ENCODE measurements at places on chromosomes 6 and 20.

GRCh38 chr6:100518588-100518987, 53.9 kb upstream of the SIM1 start:
- no peak for DNase-seq

- DNase-seq, result no peak
Observed at GRCh38 chr20:53707371-53708055, 113.9 kb upstream of the ZNF217 start.

- no peak for DNase-seq
Observed at GRCh38 chr6:145267076-145267867, 468.0 kb downstream of the EPM2A start.

- DNase-seq, result no peak
Observed at GRCh38 chr6:82908661-82909060, 157.0 kb downstream of the UBE3D start.

- DNase-seq, result peak; percentile 16
Observed at GRCh38 chr6:118565311-118565960, 17.3 kb downstream of the PLN start.

- DNase-seq, result no peak
Observed at GRCh38 chr6:11700118-11700718, 78.4 kb downstream of the ADTRP start.

GRCh38 chr20:37866051-37866450, 36.9 kb upstream of the VSTM2L start:
- no peak for DNase-seq

DNA sequence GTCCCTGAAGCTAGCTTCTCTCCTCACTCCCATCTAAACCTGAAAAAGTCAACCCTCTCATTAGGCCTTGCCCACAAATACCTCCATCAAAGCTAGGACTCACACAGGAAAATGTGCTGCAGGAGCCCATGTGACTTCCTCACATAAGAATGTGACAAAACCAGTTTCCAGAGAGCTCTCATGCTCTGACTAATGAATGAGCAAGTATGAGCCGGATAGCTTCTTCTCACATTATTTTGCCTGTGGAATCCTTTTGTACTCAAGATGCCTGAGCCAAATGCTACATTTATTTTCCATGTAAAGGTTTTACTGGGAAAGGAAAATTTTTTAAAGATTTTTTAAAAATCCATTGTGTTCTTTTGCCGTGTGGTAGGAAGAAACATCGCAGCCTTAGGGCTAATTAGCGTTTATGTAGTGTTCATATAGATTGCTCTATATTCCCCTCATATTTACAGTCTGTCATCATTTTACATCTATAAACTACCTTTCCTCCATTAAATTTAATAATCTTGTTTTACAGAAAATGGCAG, 68.6 kb upstream of the CCN6 start:
- DNase-seq, result no peak

DNA sequence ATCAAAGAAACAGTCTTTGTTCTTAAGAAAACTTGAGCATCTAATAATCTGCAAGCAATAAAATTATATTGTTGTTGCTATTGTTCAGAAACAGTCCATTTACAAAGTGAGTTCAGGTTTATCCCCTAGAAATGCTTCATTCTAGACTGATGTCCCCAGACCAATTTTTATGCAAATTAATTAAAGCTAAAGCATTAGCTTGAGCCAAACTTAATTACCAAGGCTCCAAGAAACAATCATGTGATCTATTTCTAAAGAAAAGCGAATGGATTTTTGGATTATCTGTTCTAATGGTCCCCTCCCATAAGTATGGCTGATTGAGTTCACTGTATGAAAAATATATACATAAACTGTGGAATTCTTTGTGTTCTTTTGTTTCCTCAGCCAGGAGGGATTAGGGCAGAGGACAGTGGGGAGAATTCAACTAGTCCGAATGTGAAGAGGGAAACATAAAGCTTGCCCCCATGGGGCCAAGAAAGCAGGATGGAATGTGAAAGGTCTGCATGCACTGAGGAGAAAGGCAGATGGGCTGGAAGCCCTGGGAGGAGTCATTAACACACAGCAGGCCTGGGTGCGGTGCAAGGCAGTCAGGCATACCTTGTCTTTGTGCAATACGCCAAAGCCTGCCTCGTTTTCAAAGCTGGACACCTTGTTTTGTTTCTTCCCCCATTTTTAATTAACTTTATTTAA, 597.1 kb downstream of the KIF16B start:
- DNase-seq, result no peak

DNA sequence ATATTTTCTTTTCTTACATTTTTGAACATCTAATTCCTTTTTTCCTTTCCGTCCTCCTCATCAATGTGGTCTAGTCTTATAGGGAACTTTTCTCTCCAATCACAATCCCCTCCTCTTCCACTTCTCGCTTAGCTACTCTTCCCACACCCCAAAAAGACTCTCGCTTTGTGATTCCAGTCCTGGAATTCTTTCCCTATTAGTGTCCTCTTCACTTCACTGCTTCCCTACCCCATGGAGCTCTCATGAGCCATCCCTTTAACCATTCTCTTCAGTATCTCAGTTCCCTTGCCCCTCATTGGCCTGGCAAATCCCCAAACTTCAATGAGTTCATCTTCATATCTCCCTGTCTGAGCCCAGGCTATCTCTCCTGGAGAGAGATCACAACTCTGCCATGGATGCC, 55.3 kb upstream of the CEP85L start:
- DNase-seq, result no peak

- DNase-seq, result no peak
Observed at GRCh38 chr6:30263734-30264133, 50.5 kb upstream of the TRIM26 start.

GRCh38 chr6:94597487-94597886, 979.8 kb upstream of the MANEA start:
- no peak for DNase-seq

DNA sequence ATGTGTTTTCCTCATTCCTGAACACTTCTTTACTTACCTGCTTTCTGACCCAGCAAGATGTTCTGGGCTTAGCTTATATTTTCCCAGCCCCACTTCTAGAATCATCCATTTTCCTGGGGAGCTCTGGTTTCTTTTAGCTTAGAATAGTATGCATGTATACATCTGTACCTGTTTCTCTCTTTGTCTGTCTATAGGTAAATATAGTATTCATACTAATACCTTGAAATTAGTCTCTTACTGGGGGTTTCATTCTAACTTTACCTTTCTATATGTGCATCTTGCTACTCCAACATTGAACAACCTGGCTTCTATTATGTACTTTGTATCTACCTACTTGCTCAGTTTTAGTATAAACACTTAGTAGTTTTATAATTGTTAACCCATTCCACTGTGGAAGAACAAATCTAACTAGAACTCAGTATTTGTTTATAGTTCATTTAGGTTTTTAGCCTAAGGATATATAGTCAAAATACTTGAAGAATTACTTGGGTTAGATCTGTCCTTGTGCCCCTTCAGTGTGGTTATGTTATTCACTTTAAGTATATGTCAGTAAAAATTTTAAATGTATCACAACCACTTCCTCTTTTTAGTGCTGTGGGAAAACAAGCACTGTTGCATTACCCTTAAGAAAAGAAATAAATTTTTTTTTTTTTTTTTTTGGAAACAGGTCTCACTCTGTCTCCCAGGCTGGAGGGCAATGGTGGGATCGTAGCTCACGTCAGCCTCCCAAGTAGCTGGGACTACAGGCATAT, 54.0 kb downstream of the ASXL1 start:
- DNase-seq, result no peak

DNA sequence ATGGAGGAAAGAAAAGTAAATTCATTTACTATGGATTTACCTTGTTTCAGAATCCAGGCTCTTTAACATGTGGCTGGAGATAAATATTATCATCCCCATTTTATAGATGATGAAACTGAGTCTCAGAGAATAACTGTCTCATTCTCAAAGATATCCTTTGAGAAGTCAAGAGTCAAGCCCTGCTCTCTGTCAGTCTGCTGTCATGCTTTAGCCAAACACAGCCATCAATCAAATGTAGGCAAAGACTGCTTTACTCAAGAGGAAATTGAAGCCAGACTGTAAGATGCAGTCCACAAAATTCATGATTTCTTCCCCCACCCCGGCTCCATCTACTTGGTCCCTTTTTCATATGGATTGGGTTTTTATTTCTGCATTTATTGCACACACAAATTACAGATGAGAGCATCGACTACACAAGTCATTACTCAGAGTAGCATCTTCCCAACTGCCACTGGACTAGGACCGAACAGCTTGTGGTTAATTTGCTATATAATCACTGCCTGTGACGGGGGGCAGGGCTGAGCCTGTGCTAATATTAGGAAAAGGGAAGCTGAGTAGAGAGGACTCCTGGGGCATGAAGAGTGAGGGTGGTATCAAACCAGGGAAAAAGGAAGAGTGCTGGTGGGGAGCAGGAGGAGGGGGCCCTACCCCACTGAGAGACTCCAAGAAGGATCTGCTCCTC, 102.7 kb upstream of the TOP1 start:
- no peak for DNase-seq

DNA sequence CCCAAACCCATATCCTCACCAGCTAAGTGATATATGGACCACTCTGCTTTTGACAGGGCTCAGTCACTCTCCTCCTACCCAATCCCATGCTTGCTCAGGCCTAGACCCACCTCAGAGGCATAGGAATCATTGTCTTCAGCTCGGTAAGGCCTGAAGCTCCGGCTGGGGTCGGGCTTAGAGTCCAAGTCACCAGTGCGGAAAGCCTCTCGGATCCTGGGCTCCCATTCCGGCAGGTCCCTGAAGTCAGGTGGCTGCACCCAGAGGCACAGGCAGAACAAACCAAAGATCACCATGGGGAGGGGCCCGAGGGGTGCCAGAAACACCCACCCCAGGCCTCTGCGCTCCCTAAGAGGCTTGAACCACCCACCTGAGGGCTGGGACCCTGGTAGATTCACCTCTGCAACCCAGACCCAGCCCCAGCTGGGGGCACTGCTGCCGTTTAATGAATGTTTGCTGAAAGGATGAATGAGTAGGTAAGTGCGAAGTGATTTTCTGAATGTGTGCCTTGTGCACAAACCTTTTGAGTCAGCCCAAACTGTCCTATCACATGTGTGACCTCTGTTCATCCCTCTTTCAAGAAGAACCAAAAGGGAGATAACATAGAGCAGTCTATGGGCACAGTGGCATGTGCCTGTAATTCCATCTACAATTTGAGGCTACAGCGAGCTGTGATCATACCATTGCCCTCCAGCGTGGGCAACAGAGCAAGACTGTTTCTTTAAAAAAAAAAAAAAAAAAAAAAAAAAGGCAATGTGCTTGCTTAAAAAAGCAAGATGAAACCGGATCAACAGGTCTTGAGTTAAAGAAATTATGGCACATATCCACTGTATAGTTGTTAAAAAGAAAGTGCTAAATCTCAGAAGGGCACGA, 39.3 kb upstream of the DSN1 start:
- no peak for DNase-seq

DNA sequence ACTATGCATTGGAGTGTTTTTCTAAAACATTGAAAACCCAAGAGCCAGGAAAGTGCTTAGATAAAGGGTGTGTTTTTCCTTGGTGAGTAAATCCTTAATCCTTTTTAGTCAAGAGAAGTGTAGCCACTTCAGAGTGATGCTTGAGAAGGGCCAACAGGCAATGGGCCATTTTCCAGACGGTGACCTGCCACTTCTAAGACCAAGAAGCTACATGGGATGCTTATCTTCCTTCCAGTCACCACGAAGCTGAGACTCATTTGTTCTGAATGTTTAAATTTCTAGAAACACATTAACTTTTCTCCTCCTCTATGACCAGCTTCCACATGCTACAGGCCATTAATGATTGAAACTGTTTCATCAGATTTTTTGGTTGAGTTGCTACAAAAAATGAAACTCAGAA, 34.4 kb upstream of the NHSL1 start:
- DNase-seq, result no peak

- DNase-seq, result no peak
Observed at GRCh38 chr6:153167061-153167891, 36.2 kb upstream of the RGS17 start.

DNA sequence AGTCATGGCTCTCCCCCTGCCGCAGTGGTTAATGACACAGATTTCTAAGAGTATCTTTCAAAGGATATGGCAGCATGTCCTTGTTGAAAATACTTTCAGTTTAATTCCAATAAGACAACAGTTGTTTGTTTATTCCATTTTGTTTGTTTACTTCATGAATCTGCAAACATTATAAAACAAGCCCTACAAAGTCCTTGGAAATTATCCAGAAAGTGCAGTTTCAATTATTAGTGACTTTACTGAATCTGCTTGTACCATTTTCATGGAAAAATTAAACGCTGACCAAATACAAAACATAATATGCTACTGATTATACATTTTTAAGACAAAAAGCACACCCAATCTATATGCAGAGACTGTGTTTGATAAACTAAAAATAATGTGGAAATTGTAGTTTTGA, 3.3 kb downstream of the HEY2 start:
- no peak for DNase-seq

DNA sequence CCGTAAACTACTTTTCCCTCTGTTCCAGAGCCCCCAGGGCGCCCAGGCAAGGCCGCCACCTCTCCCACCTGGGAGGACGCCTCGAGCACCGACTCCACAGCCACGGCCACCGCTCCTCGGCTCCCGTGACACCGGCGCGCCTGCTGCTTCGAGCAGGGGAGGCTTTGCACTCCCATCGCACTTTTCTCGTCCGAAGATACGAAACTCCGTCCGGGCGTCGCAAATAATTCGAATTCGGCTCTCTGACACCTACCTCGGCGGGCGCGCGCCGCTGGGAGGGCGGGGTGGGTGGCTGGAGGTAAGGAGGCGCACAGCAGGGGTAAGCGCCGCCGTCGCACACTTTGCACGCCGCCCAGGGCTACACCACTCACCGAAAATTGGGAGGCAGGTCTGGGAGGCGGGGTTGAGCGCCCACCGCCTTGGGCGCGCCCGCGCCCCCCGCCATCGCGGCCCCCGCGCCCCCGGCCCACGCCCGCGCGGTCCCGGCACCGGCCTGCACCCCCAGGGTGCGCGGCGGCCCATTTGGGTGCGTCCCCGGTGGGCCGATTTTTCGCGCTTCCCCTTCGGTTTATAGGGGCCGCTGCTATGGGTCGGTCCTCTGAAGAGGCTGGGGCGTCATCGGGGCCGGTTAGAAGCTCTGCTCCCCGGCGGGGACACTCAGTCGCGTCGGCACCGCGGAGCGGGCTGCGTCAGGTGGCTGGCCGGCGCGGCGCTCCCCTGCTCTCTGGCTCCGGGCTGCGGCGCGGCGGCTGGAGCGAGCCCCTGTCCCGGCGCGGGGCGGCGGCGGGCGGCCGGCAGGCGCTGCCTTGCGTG, 36.2 kb downstream of the GNAS start:
- peak; percentile 76 for DNase-seq

DNA sequence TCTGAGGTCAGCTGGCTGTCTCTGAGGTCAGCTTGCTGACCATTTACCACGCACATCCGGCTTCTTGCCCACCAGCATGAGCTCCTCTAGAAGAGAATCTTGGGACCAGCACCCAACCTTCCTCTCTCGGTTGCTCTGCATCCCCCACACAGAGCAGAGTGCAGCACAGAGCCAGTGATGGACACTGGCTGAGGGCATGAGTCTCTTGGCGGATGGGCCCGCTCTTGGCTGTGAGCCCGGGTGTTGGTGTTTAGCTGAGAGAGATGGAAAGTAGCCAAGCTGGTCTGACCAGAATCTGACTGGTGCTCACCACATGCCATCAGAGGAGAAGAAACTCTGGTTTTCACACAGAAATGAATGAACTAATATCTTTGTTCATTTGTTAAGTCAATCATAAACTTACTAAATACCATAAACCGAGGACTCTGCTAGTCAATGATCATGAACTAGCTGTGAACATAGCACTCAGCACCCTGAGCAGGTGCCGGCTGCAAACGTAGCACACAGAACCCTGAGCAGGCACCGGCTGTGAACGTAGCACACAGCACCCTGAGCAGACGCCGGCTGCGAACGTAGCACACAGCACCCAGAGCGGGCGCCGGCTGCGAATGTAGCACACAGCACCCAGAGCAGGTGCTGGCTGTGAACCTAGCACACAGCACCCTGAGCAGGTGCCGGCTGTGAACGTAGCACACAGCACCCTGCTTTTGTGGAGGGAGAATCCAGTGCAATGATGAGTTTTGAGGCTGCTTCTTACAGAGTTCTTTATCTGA, 10.4 kb upstream of the THBS2 start:
- DNase-seq, result no peak
